ENCODE measurements at places on chromosomes 7 and 10.

DNA sequence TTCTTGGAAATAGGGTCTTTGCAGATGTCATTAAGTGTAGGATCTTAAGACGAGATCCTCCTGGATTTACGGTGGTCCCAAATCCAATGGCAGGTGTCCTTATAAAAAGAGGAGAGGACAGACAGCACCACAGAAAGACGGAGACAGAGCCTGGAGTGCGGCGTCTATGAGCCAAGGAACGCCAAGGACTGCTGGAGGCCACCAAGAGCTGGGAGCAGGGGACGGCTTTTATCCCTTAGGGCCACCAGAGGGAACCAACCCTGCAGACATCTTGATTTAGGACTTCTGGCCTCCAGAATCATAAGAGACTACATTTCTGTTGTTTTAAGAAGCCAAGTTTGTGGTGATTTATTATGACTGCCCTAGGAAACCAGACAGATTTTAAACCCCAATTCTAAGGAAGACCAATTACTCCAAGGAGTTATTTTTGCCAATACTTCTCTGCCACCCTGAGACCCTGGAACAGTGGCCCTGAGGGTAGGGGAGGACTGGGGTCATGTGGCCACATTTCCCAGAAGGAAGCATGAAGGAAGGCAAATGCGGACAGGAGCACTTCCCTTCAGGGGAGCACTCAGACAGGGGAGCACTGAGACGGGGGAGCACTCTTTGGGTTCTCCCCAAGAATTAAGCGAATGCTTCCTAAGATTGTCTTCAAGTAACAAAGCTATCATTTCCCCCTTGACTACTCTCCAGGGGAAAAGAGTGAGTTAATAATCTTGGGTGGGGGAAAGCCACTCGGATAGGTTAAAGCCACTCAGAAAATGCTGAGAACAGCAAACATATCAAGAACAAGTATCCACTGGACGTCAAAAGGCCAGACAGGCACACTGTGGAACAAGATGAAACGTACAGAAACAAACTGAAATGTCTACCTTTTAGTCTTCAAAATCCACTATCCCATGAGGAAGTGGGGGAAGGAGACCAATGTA, 67.5 kb downstream of the CHST15 start:
- DNase-seq: no peak

DNA sequence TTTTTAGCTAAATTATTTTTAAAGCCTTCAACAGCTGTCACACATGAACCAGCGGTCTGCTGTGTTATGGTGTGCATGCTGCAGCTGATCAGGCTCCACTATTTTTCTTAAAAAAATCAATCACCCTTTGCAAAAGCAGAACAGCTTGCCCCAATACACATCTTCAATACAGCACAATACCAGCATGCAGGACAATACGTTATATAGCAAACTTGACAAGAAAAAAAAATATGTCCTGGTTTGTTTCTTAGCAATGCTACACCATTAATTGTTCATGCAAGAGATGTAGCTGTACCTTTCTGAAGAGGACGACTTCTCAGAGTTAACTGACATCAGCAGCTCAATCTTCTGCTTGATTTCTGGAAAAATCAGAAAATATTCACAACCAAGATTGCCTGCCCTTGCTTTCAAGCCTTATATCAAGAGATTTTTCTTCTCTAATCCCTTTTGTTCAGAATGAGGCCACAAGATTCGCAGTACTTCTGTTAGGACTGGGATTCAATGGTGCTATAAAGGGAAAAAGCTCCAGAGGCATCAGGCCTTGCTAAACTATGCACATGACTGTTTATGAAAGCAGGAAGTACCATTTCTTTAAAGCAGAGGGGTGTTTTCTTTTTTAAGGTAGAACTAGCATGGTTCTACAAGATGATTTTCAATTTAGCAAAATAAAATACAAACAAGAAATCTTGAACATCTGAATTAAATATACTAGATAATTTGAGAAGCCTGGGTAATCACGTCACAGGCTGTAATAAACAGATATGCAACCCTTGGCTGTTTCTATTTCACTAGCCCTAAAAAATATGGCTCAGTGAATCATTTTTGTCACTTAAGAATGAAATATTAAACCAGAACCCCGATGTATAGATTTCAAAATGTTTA, 120.0 kb downstream of the SRPK2 start:
- no peak for DNase-seq

DNA sequence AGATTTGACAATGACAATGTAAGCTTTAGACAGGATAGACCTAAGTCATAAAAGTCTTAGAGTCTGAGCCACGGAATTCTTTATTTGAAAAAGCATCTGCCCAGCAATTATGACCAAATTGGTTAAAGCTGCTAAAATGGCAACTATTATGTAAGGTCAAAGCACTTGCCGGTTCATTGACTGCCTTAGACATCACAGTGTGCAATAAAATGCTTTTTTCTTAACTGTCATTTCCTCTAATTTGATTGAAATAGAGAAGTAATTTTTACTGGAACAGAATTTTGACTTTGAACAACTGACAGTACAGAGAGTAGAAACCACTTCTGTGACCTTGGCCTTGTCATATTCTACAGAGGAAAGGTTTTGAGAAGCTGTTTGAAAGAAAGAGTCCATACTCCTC, 142.9 kb downstream of the THSD7A start:
- DNase-seq: no peak

GRCh38 chr10:76210211-76210610, 778.8 kb downstream of the LRMDA start:
- no peak for DNase-seq

GRCh38 chr10:32889631-32890212, 68.3 kb downstream of the ITGB1 start:
- no peak for DNase-seq

DNA sequence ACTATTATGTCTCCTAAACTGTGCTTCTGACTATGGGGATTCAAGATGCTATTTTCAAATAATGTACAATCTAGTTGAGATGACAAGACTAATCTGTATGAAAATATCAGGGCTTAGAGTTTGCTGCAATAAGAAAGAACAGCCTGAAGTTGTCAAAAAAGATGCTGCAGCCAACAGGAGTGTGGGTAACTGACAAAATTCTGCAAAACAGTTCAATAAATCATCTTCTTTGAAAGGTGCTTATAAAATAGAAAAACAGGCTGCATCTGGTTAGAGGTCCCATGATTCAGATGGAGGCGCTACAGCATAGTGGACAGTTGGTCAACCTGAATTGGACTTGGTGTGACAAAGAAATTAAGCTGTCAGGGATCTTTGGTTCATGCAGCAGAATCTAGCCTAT, 511.0 kb downstream of the XPNPEP1 start:
- no peak for DNase-seq

- DNase-seq: no peak
Observed at GRCh38 chr7:96219378-96220130, 102.3 kb downstream of the SLC25A13 start.

DNA sequence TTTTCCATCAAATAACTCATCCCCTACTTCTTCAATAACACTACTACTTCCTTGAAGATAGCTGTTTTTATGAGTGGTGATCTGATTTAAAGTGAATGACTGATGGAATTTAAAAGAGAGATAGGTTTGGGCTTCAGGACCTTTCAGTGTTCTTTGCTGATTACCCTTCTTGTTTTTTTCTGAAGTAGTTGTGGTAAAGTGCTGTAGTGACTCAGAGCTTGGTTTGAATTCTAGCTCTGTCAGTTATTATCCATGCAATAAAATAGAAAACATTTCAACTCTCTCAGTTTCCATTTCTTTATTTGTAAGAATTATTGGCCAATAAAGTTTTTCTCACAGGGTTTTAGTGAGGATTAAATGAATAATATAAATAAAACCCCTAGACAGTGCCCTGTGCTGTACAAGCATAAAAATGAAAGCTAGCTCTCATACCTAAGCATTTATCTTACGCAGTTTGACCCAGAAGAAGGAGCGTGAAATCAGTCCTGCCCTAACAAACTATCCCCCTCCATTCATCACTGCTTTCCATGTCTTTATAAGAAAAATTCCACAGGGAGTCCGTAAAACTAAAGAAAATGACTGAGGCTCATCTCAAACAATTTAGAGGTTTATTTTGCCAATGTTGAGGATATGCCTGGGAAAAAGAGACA, 25.1 kb upstream of the AKAP9 start:
- no peak for DNase-seq

GRCh38 chr7:15489383-15489782, 72.4 kb downstream of the AGMO start:
- DNase-seq: no peak

- DNase-seq: no peak
Observed at GRCh38 chr7:34277016-34277802, 371.9 kb downstream of the BMPER start.

GRCh38 chr7:114062810-114063209, 144.0 kb upstream of the PPP1R3A start:
- DNase-seq: no peak

DNA sequence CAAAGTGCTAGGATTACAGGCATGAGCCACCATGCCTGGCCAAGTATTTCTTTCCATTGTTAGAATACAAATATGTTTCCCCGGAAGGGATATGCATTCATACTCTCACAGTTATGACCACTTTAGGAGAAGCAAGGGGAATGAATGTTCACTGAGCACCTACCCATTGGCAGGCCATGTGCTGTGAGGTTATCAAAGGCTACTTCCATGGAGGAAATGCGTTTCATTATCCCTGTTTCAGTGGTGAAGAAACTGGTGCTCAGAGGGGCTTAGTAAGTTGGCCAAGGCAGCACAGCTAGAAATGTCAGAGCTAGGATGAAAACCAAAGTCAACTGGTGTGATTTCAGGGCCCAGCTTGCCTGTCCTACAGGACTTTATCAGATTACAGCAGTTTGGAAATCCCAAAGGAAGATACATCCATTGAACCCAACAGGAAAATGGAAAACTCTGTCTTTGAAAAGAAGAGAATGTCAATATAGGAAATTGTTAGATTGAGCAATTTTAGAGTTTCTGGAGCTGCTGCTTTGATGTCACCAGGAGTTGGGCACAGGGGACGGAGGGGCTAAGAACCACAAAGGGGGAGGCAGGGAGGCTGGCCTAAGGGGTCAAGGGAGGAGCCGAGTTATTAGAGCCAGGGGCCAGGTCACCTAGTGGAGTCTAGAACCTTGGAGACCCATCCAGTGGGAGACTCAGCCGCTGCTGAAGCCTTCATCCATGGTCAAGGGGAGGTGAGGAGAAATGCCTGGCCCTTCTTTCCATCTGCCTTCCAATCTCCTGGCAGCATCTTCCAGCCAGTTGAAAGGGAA, 319.8 kb downstream of the FRMD4A start:
- no peak for DNase-seq

DNA sequence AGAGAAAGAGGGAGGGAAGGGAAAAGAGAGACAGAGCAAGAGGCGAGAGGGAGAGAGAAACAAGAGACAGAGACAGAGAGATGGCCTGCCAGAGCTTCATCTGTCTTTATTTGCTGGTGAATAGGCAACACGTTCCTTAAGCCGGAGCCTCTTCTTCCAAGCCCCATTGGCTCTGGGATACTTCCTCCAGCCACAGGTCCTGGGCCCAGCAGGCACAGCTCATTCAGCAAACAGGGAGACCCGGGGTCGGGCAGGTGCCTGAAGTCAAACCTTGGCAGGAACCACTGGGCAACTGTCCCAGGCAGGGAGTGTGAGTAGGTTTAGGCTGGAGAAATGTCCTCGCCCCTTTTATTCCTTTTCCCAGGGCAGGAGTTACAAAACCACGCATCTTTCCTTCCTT, 68.2 kb downstream of the MYL10 start:
- no peak for DNase-seq

GRCh38 chr10:90652519-90652918, 205.3 kb downstream of the HTR7 start:
- DNase-seq: no peak

- DNase-seq: no peak
Observed at GRCh38 chr7:520503-521161, 986 bp upstream of the PDGFA start.

DNA sequence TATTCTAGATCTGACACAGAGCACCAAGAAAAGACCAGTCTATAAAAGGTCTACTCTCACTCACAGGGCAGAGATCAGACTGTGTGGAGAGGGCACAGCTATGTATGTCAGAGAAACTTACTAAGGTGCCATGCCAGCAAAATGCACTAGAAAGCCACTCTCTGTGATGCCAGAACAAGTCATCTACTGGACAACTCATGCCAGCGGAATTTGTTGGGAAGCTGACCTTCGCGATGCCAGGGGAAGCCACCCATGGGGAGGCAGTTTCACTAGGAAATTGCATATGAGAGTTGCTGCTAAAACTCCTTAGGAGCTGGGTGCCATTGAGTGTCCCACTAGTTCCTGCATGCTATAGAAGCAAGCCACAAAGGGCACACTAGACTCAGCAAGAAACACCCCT, 58.5 kb downstream of the MICU1 start:
- no peak for DNase-seq

DNA sequence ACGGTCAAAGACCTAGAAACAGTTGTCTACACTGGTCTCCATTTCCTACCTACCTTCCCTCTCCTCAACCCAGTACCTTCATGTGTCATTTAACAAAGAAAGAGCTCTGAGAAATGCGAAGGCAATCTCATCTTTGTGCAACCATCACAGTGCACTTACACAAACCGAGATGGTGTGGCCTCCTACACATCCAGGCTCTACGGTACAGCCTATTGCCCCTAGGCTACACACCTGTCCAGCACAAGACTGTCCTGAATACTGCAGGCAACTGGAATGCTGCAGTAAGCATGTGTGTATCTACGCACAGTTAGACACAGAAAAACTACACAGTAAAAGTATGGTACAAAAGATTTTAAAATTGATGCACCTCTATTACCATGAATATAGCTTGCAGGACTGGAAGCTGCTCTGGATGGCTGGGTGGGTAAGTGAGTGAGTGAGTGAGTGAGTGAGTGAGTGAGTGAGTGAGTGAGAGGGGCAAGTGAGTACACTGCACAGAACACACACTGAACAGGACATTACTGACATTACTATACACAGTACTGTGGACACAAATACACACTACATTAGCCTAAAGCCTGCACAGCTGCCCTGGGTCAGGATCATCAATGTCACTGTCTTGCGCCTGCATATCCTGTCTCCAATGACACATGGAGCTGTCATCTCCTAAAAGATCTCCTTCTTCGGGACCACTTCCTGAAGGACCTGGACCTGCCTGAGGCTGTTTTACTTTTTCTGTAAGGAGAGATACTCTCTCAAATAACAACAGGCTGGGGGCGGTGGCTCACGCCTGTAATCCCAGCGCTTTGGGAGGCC, 18.5 kb downstream of the ITGB1 start:
- no peak for DNase-seq

DNA sequence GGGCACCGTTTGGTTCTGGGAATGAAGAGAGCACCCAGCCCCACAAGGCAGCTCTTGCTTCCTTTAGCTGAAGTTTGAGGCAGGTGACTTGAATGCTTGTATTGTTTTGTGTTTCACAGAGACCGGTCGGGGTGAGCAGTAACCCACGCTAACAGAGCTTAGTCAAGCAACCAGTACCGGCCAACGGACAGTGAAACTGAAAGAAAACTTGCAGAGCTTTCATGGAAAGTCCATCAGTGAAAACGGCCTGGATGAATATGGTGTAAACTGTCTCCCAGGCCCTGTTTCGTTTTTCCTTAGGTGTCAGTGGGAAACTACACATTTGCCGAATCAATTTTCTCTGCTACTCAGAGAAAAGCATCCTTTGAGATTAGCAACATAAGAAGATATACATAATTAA, 101.1 kb downstream of the LYZL1 start:
- DNase-seq: no peak

GRCh38 chr7:95473276-95473985, 12.3 kb upstream of the ASB4 start:
- DNase-seq: no peak

Measured in stimulated activated CD8-positive, alpha-beta memory T cell treated with anti-CD3 and anti-CD28 coated beads, Interleukin-2, amount 100 ng/mL, for 1 hour (primary cell).